Adipocyte (in vitro differentiated cells): ENCODE measurements at places on chromosomes 5 and 9.

- peak; percentile 55 for DNase-seq
These were observed 12.1 kb downstream of the BSPRY start for GRCh38 chr9:113361304-113362018.

DNA sequence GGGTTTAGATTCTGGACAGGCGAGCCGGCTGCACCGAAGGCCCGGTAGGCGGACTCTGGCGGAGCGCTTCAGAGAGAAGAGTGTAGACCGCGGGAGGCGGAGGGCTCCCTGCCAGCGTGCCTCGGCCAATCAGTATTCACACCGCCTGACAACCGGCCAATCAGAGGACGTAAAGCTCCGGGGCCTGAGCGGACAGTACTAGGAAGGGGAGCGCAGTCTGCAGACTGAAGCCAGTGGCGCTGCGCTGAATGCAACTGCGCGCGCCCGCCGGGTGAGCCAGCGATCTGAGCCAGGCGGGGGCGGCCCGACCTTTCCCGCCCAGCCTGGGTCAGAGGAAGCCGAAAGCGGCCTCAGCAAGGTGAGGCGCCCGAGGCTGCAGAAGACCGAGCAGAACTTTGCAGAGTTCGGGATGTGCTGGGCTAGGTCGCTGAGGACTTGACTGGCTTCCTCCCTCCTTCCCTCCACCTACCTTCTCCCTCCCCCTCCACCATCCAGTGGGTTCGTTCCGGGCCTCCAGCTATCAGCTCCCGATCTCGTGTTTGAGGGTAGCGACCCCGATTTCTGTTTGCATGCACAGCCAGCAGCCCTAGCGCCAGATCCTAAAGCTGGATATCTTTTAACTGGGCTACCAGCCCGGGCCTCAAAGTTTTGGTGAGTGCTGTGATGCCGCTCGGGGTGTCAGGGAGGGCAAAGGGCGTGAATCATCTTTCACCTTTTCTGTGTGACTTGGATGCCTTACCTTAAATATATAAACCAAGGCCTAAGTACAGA lies at the start of gene DMRT2:
TSS of gene DMRT2 (plus strand) at position 233 of the 771 bp plus-strand sequence. CDS start 1,257 bp downstream, outside the sequence.
- DNase-seq = peak; percentile 3

GRCh38 chr5:114782869-114783268 lies 386.8 kb downstream of the TRIM36 start:
- DNase-seq = no peak

- no peak for DNase-seq
These were observed 232.8 kb downstream of the MAN2A1 start for GRCh38 chr5:109922381-109922995.

GRCh38 chr5:32076699-32077695 lies 97.1 kb downstream of the GOLPH3 start:
- DNase-seq = peak; percentile 82

DNA sequence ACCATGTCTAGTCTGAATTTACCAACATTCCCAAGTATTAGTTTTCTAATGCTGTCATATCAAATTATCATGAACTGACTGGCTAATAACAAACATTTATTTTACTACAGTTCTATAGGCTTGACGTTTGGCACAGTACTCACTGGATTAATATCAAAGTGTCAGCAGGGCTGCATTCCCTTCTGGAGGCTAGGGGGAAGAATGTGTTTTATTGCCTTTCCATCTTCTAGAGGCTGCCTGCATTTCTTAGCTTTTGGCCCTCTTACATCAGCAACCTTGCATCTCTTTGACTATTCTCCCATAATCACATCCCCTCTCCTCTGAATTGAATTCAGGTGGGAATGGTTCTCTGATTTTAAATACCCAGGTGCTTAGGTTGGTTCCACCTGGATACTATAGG lies 84.7 kb downstream of the EDIL3 start:
- DNase-seq = no peak

GRCh38 chr9:18427691-18428090 lies 46.3 kb upstream of the ADAMTSL1 start:
- no peak for DNase-seq

GRCh38 chr5:31954091-31954490 lies 220.0 kb downstream of the GOLPH3 start:
- no peak for DNase-seq

- DNase-seq = peak; percentile 79
These were observed 222.6 kb downstream of the ROR2 start for GRCh38 chr9:91727316-91727861.

GRCh38 chr5:5483880-5484598 lies 61.6 kb downstream of the ICE1 start:
- peak; percentile 23 for DNase-seq

- no peak for DNase-seq
These were observed 40.7 kb downstream of the CNTRL start for GRCh38 chr9:121115466-121115865.

DNA sequence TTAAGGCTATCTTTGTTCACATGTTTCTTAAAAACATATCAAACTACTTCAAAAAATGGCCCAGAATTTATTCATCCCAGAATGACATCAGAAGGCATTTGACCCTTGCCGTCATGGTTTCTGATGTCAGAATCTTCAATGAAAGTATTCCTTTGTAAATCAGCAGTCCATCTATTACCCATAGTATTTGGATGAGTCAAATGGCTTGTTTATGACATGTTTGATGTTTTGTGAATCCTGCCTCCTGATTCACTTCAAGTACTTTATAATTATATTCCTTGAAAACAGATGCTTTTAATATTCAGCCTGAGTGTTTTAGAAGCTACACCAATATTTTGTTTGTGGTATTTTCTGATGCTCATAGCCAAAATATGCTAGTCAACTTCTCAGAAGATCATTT lies 200.8 kb upstream of the MEF2C start:
- peak; percentile 78 for DNase-seq

GRCh38 chr5:111472579-111472978 lies 39.8 kb downstream of the STARD4 start:
- DNase-seq = no peak

DNA sequence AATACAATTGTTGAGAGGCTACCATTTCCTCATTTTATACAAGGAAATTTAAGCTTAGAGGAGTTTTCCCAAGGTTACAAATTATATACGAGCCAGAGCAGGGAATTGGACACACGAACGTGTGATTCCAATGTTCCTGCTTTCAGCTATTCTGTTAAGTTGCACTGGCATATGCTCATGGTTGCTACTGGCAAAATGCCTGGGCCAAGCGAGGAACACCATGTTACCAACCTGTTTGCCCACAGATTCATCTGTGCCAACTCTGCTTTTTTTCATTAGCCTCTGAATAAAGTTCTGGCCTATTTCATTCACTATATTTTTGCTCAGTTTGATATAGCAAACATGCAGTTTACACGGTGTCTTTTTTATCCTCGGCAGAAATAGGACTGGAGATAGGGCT lies 5.1 kb upstream of the C5orf46 start:
- no peak for DNase-seq

DNA sequence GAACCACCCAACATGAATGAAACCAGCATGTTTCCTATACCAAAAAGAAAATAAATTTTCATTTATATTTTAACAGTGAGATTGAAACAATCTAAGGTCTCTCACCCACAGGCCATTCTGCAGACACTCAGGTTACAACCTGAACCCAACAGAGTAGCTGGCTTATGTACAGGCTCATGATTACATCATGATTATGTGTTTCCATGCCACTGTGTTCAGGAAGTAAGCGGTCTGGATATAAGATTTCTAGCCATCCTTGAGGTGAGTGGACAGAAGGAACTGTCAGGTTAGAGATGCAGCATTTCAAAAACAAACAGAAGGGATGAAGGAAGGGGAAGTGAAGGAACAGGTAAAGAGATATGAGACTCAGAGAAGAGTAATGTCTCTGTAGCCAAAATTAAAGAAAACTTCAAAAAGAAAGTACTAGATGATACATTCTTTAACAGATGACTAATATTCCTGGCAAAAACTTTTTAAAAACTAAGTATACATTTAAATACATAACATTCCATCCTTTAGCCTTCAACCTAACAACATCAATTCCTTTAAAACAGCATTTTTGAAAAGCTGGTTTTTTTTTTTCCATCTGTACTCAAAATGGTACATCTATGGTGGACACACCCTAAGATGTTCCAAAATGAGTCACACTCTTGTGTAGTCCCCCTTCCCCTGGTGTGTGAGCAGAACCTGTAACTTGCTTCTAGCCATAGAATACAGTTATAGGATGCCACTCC lies 119.8 kb downstream of the LPAR1 start:
- DNase-seq = peak; percentile 79

- no peak for DNase-seq
These were observed 53.5 kb upstream of the TJP2 start for GRCh38 chr9:69120380-69121154.

GRCh38 chr9:103014242-103014641 lies 19.1 kb downstream of the CYLC2 start:
- DNase-seq = no peak

DNA sequence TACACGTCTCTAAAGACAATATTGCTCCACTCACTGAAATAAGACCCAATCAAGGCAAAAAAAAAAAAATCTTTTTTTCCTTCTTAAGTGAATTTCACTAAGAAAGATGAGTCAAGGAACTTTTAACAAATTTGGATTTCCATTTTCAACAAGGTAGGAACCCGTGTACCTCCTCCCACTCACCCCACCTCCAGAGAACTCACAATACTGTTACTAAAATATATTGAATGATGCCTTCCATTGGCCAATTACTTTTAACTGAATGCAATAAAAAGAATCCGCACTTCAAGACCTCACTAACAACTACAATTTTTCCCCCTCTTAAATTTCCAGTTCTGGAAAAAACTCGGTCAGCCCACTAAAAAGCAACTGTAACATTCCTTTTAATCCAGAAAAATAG lies 50.7 kb downstream of the FBXW11 start:
- no peak for DNase-seq

GRCh38 chr5:174606646-174607045 lies 117.7 kb upstream of the MSX2 start:
- DNase-seq = no peak

DNA sequence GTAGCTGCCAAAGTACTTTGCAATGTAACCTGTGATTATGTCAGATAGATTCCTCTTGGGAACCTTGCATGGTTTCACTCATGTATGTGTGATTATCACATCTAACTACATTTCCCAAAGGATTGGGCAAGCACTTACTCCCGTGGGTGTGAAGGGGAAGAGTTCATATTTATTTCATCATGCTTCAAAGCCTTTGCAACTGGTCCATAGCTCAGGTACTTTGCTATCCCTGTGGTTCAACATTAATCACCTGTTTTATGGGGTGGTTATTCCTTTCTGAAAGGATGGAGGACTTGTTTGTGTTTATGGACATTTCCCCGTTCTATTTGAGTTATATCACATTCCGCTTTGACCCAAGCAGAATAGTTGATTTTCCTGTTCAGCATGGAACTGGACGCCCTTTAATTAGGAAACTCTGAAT lies 13.6 kb upstream of the ERMP1 start:
- peak; percentile 47 for DNase-seq

DNA sequence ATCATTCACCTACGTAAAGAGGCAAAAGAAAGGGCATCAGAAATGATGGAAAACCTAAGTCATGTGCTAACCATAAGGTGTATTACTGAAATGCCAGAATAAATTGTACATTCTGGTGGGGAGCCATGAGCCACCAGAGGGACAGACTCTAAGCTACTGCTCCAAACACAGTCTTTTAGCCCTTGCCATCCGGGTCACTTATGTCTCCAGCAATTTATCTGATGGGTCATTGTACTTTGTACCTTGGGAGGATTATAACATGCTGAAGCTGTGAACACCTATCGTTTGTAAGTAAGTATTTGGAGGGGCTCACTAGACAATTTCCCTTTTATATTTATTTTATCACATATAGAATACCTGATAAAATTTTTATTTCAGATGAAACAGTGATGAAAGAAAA lies 495.1 kb downstream of the KIF4B start:
- DNase-seq = no peak

GRCh38 chr5:151825445-151825844 lies 53.7 kb downstream of the G3BP1 start:
- peak; percentile 89 for DNase-seq

- no peak for DNase-seq
These were observed 35.2 kb downstream of the ANP32B start for GRCh38 chr9:98018347-98018746.

DNA sequence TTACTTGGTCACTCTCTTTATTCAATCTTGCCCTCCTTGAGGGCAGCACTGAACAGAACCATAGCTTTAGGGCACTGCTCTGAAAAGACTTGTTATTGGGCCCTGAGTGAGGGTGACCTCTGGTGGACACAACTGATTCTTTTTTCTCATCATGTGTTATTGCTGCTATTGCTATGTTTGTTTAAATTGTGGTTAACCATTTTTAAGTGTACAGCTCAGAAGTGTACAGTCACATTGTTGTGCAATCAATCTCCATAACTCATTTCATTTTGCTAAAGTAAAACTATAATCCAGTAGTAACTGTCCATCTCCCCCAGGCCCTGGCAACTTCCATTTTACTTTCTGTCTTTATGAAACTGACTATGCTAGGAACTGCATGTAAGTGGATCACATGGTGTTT lies 351.1 kb upstream of the RIOK2 start:
- peak; percentile 89 for DNase-seq

DNA sequence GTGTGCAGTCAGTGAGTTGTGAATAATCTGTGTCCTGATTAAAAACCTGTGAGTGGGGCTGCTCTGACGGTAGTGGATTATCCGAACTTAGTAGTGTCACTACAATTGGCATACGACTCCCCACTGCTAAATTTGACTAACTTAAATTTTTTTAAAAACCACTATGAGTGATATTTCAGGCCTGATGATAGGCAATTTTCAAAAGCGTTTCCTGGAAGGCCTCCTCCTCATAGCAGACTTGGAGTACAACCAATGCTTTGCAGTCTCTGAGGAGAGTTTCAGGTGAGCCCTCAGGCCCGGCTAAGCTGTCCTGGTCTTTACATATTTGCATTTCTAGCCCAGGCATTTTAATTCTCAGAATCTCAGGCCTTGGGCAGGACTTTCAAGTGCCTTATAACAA lies 10.8 kb downstream of the BTNL8 start:
- no peak for DNase-seq
